GM12865 (cell line): ENCODE measurements at places on chromosomes 7 and 10.

DNA sequence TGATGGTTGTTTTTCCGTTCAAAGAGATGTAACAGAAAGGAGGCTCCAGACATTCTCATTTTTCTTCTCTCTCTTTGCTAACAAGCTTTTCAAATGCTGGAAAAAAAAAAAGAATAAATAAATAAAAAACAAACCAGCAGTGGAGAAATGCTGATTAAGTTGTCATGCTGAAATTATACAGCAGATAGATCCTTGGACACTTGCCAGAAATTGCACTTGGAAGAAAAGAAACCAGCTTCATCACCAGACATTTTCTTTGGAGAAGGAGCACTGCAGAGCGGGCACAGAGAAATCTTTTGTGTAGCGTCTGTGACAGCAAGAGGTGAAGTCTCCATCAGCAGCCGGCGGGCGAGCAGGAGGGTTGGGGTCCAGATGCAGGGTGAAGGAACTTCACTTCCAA lies 55.8 kb downstream of the CLRN3 start:
- no peak for DNase-seq

DNA sequence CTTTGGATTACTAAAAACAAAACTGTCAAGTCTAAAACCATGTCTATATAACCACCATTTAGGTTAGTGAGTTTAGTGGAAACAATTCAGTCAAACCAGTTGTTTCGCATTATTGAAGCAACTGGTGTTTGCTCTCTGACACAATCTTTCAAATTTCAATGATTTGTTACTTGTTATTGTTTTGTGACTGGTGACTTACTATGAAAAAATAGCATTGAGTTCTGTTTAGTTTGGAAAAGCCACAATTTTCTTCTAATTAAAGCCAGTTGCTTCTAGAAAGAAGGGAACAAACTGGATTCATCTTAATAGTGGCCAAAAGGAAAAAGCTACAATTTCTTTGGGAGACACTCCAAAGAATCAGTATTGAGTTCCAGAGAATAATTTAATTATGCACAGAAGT lies 30.4 kb downstream of the LAMB4 start:
- DNase-seq: no peak

DNA sequence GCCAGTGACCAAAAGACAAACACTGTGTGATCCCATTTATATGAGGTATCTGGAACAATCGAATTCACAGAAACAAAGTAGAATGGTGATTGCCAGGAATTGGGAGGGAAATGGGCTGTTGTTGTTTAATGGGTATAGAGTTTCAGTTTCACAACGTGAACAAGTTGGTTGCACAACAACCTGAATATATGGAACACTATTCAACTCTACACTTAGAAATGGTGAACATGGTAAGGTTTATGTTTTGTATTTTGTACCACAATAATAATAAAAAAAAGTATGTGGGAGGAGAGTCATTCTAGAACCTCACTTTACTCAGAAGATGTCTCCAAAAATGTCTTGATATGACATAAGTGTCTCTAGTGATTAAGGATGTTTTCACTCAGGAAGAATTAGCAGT lies 85.2 kb upstream of the SGCE start:
- no peak for DNase-seq

DNA sequence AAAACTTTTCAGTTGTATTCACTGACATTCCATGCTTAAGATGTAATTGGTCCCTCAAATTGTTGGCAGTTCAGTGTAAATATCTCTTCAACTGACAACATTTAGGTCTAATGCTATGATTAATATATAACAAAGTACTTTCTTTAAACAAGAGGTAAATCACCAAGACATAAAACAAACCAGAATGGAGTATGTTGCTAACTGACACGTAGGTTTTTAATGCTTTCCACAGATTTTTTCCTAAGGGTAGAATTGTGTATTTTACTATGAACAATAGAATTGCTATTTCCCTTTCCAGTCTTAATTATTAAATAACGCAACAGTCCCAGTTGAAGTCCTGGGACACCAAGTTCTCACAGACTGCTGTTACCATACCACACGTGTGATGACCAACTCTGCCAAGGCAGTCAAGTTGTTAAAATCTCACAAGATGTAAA lies 4.1 kb downstream of the JCAD start:
- DNase-seq: no peak

DNA sequence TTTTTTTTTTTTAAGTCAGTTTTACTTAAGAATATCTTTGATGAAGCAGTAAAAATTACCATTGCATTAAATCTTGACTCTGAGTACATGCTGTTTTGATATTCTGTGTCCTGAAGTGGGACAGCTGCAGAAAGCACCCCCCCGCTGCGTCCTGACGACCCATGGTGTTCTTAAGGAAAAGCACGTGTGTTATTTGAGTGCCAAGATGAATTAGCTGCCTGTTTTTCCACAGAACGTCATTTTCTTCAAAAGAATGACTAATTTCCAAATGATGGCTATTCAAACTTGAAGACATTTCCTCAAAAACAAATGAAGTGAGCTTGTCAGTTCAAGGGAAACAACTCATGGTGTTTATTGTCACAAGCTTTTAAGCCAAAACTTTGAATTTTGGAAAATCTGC lies 45.9 kb downstream of the CREM start:
- no peak for DNase-seq

- DNase-seq: no peak
Observed at GRCh38 chr7:96786998-96787395, 77.4 kb upstream of the SEM1 start.

GRCh38 chr10:88540351-88540750 lies 42.8 kb downstream of the RNLS start:
- no peak for DNase-seq

DNA sequence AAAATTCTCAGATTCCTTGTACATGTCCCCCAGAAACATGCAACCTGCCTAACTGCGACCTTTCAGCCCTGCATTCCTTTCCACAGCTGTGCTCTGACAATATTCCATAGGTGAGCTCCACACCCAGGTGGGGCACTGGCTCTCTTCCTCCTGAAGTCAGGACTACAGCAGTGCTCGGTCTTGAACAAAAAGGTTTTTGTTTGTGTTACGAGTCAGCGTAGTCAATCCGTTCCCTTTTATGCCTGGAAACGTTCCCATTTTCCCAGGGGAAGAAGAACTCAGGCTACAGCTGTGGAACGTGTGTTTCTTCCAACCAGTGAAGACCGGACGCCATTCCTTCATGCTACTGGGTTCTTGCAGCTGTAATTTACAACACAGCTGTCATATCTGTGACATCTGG lies 52.4 kb upstream of the PFKP start:
- DNase-seq: no peak
